ENCODE measurements at places on chromosomes 4 and X.

- no peak for DNase-seq
Measured at GRCh38 chr4:2330091-2331042, 68.5 kb upstream of the MXD4 start.

DNA sequence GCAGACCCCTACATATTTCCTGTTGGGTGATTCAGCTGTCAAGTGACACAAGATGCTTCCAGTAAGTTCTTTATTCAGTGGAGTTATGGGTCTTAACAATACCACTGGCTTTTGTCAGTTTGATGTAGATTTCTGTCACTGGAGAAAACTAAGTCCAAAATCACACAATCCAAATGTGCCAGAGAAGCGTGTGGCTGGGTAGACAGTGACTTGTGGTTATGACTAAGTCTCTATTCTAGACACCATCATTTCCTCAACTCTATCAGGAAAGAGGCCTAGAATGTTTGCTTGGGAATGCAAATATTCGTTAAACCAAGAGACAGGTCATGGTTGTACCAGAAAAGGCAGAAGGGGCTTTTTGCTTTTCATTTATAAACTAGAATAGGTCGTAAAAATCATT, 54.4 kb upstream of the HS3ST1 start:
- no peak for DNase-seq

DNA sequence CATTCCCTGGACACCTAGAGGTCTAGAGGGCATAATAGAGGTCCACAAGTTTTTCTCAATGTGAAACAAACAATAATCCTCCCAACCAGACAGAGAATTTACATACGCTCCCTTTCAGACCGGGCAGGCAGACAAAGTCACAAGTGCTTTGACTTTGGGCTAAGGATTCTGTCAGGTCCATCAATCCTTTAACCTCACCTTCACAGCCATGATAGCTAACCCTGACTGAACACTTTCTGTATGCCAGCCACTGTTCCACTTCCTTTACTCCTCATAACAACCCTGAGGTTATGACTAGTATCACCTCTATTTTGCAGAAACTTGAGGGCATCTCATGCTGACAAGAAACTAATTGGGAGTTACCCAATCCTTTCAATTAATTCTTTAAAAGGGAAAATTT, 118.8 kb upstream of the AFF2 start:
- DNase-seq: peak; percentile 19

DNA sequence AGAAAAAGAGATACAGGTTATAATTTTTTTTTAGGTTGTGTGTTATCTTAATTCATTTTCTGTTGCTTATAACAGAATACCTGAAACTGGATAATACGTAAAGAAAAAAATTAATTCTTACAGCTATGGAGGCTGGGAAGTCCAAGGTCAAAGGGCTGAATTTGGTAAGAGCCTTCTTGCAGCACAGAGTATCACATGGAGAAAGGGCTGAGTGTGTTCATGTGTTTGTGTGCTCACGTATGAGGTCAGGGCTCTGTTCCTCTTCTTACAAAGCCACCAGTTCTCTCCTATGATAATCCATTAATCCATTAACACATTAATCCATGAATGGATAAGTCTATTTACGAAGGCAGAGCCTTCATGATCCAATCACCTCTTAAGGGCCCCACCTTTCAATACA, 8.6 kb upstream of the RAB28 start:
- DNase-seq: no peak

GRCh38 chrX:151153667-151154066, 22.7 kb upstream of the GPR50 start:
- DNase-seq: no peak

DNA sequence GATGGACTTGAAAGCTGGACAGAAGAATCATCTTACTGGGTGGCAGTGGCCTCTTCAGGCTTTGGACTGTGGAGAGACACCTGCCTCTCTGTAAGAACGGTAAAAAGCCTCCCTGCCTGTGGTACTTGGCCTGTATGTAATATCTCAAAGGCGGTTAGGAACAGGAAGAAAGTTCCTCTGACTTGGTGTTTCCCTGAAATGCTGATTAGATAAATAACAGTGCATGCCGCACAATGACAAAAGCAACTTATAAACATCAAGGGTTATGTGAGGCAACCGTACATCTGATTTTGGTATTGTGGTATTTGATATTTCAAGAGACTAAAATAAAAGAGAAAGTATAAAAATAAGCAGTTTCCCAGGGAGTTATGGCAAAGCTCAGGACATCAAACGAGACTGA, 92.4 kb upstream of the SORBS2 start:
- DNase-seq: no peak

DNA sequence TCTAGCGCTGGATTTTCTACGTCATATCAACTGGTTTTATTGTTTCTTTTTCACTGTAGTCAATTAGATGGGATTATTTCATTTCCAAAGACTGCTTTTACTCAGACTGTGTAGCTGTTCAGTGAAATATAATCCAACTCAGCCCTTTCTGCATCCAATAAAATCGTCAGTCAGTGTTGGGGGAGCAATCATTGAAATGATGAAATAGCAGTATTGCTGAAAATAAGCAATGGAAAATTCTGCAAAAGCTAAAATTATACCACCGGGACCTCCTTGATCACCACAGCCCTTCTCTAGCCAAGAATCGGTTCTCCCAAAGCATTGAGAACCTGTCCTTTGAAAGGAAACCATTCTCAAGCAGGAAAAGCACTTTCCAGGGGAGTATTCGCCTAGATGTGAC, 243.1 kb upstream of the TENM3 start:
- no peak for DNase-seq

GRCh38 chr4:83582289-83582785, 46.4 kb downstream of the GPAT3 start:
- DNase-seq: peak; percentile 44

DNA sequence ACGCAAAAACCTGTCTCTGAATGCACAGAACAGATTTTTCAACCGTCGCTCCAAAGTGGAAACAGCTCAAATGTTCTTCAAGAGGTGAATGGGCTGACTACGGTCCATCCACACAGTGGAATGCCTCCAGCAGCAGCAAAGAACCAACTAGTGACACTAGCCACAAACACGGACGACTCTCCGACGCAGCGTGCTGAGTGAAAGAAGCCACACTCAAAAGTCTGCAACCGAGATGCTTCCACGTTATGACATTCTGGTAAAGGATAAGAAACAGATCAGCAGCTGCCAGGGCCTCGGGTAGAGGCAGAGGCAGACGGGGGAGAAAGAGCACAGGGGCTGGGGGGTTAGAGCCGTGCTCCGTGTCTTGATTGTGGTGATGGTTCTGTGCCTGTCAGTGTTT, 125.2 kb downstream of the AFAP1 start:
- no peak for DNase-seq

DNA sequence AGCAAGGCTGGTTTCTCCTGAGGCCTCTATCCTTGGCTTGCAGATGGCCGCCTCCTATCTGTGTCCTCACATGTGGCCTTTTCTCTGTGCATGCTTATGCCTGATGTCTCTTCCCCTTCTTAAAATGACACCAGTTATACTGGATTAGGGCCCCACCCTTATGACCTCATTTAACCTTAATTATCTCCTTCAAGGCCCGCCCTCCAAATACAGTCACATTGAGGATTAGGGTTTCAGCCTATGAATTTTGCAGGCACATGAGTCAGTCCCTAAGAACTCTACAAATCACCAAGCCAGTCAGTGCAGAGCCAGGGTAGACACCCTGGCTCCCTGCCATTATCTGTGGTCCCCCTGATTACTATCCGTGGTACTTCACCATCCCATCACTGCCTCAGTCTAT, 51.6 kb downstream of the MAML3 start:
- no peak for DNase-seq

DNA sequence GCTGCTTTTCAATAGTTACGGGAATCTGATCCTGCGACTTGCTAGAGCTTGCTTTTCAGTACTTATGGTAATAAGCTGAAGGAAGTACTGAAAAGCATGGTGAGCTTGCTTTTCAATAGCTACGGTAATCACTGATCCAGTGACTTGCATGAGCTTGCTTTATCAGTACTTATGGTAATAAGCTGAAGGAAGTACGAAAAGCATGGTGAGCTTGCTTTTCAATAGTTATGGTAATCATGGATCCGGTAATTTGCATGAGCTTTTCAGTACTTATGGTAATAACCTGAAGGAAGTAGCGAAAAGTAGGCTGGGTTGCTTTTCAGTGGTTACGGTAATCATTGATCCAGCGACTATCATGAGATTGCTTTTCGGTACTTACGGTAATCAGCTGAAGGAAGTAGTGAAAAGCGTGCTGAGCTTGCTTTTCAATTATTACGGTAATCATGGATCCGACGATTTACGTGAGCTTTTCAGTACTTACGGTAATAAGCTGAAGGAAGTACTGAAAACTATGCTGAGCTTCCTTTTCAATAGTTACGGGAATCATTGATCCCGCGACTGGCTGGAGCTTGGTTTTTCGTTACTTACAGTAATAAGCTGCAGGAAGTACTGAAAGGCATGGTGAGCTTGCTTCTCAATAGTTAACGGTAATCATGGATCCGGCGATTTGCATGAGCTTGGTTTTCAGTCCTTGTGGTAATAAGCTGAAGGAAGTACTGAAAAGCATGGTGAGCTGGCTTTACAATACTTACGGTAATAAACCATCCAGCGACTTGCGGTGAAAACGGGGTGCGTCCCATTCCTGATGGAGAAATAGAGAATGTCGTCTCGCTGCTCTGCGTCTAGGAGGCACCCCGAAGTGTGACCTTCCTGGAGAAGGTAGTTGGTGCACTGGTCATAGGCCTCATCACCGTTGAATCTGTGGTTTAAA, 6.5 kb downstream of the CRLF2 start:
- peak; percentile 83 for DNase-seq

GRCh38 chrX:53440621-53441517, 6.7 kb upstream of the HSD17B10 start:
- DNase-seq: no peak

GRCh38 chrX:15349046-15349445, 13.7 kb upstream of the PIGA start:
- DNase-seq: peak; percentile 60

- no peak for DNase-seq
Measured at GRCh38 chr4:77178560-77178959, 21.6 kb downstream of the CCNG2 start.

- DNase-seq: no peak
Measured at GRCh38 chr4:89539374-89539773, 231.8 kb upstream of the GPRIN3 start.

GRCh38 chr4:55866973-55867574, 13.6 kb downstream of the EXOC1 start:
- peak; percentile 73 for DNase-seq

DNA sequence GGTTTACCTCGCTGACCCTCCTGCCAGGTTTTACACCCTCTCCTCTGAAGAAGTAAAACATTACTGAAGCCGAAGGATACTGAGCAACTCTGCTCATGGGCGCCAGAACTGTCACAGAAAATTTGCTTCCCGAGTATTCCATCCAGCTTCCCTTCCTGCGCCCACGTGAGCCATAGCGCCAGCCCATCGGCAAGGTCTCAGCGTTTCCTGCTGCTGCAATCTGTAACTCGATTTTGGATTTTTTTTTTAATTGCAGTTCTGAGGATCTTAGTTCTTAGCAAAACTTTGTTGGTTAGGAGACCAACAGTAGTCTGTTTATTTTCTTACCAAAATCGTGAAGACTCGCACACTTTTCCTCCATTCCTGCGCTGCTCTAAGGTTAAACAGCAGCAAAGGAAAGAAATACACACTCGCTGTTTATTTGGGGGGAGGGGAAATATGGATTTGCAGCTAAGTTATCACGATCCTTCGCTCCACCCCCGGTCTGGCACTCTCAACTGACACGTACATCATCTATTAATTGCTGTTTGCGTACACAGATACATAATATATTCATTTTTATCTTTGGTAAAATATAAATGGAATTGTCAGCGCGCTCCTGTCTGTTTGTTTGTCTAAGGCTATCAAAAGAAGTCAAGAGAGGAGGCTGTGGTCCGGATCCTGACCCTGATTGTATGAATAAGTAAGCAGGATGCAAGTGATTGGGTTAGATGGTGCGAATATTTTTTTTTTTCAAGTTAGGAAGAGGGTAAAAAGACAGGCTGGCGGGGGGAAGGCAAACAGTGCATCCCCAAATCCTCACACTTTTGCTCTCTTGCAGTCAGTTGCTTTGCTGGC, at the start of gene TLL1:
TSS of gene TLL1 (plus strand) at position 777 of the 837 bp plus-strand sequence. CDS start 668 bp downstream, outside the sequence.
- no peak for DNase-seq

GRCh38 chrX:37361596-37361995, 12.4 kb downstream of the PRRG1 start:
- DNase-seq: no peak

DNA sequence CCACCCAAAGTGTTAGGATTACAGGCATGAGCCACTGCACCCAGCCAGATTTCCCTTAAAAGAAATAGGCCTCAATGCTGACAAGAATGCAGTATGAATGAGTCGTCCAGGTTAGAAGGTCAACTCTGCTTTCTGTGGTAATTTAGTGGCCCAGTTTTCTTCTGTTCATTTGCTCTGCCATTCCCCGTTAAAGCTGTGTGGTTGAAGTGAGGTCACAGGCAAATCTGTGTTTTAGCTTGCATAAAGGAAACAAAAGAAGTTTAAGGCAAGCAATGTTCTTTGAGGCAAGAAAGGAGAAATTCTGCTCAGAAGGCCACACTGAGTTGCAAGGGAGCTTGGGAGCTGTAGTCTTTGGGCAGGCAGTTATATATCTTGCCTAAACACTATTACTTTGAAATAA, 176.8 kb downstream of the LARP7 start:
- peak; percentile 61 for DNase-seq

DNA sequence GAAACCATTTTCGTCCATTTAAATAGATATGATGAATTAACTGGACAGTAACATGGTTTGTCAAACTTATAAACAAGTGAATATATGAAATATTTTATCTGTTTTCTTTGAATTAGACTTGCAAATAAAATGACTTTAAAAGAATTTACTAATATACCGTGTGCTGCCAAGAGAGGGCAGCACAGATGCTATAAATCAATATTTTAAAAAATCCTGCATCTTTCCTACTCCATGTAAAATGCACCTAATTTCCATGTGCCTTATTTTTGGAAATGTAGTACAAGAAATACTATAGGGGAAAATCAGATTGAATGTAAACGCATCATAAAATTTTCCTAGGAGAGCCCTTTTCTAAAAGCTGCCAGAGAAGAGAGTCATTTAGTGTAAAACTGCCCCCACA, 62.2 kb downstream of the PRKX start:
- DNase-seq: peak; percentile 18

DNA sequence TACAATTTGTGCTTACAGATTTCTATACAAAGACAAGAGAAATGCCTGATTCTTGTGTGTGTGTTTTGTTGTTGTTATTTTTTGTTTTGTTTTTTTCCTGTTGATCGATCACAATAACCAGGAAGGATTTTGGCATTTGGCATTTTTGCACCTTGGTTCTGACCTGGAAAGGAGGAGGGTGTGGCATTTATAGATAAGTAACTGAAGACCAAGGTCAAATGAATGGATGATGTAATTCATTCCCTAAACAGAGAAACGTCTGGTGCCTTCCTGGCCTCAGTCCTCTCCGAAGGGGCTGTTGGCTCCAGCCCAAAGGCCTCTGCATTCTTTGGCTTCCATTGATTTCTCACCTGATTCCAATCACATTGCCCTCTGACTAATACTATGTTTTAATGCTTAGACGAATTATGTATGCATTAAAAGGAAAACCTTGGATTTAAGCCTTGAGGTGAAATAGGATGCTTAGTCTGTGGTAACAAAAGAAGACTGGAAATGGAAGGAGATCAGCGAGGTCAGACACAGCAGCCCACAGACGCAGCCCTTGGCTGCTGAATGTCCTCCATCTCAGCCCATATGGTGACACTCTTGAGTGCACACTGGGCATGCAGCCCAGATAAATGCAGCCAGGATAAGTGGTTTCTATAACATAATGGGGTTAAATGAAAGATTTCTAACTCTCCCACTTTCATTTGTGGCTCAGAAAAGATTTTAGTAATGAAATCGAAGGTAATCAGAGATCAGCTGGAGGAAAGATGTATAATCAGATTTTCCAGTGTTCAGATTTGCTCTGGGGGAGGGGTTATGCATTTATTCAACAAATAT, 60.5 kb upstream of the TRIM2 start:
- DNase-seq: no peak

All from GM12865 (cell line).